ENCODE measurements at places on chromosomes 7 and 10.

GRCh38 chr7:131720703-131721102 is 164.3 kb upstream of the PODXL start:
- no peak for DNase-seq

DNA sequence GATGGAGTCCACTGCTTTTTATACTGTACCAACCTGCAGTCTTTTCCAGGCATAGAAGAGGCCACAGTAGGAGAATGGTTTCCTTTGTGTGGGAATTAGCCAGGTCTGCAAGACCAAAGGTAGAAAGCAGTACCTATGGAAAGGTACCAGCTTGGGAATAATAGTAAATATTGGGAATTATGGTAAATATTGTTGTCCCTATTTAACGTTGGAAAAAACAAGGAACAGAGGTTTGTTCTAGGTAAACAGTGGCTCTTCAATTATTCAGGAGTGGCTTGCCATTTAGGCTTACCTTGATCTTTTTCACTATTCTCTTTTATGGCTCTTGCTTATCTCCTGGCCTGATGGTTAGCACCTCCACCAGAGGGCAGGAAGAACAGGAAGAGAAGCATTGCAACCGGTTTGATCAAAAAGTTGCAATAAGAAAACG is 43.9 kb upstream of the GSAP start:
- no peak for DNase-seq

DNA sequence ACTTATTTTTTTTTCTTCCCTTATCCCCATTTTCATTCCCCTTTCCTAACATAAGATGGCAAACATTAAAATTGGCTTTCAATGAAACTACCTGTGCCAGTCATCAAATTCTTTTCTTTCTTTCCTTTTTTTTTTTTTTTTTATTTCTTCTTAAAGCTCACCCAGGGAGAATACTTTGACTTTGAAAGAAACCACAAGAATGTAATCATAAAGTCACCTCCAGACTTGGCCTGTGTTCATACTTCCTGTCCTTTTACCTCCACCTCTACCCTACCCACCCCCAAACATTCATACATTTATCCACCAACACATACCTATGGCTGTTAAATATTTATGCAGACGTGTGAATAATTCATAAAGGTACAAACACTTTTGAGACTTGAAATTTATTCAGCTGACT is 254.6 kb downstream of the SLC25A13 start:
- no peak for DNase-seq

DNA sequence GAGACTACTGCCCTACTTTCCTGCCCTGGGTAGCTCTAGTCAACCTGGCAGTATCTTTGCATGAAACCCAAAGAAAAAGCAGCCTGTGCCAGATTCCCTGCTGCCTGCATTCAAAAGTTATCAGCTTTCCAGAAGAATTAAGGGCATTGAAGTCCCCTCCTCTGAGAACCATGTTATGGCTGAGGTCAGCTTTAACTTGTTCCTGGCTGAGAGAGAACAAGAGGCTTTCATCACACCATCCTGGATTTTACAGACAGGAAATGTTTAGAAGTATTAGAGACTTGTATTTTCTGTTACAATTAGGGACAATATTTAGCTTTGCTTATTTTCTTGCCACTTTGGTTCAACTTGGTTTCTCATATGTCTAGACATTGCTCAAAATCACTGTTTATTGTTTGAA is 238.8 kb downstream of the ARL4A start:
- no peak for DNase-seq

DNA sequence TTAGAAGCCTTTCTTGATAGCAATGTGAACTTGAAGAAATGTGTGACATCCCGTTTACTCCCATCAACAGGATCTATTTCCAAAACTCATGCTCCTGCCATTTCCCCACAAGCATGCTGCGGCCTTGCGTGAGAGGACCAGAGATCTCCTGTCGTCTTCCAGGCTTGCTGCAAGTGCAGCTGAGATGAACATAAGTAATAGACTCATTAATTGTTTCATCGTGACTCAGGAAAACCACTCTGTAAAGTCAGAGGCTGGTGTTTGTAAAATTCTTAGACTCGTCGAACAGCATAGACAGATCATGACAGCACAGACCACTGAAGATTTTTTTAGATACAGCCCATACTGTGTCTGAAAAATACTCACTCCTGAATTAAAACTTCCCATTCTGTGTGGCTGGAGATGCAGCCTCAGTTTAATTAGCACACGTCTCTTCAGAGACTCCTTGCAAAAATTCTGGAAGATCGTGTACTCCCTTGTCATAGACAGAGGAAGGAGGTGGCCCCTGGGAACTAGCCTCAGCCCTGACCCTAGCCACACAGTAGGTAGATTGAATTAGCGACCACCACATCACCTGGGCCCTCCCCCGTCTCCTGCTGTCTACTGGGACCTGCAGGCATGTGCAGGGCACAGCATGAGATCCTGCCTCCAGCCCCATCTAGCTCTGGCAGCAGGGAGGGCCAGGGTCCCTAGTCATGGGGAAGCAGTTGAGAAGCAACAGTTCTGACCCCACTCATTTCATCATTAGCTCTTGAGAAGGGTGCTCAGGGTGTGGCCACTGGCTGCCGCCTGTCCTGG is 226.0 kb downstream of the CELF2 start:
- peak; percentile 42 for DNase-seq
